ENCODE measurements at places on chromosomes 12 and 14. TPM values are rescaled to one million over a fixed set of nuclear protein-coding genes. Genes with fewer than 3 reads are reported as not detected.
A peak's percentile ranks its signal among the peaks of the same experiment; 100 is the strongest.

ARF3 gene
- 128 TPM for polyA plus RNA-seq

KLRD1 gene
- polyA plus RNA-seq = 0.37 TPM

DNA sequence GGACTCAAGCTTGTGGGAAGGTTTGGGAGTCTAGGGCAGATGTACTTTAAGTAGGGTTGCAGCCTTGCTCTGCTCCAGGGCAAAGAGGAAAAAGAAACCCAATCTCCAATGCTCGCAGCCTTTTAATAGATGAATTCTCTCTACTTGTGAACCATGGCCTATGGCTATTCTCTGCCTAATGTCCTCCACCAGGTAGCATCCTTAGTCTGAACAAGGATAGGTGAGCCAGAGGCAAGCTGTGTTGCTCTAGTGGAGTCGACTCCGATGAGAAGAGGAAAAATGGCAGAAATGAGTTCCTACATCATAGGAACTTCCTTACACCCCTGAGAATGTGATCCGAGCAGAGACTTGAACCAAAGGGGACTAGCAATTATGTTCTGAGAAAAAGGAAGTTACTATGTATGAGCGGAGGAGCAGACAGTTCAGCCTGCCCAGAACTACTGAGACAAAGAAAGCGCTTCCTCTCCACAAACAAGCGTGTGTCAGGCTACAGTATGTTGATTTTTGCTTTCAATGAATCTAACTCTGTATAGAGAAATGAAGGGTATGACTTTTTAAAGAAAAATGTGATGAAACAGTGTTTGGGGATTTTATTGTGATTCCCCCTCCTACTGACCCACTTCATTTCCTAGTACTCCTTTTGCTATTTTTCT is 153.6 kb upstream of the ARID2 start:
- DNase-seq = no peak

DNA sequence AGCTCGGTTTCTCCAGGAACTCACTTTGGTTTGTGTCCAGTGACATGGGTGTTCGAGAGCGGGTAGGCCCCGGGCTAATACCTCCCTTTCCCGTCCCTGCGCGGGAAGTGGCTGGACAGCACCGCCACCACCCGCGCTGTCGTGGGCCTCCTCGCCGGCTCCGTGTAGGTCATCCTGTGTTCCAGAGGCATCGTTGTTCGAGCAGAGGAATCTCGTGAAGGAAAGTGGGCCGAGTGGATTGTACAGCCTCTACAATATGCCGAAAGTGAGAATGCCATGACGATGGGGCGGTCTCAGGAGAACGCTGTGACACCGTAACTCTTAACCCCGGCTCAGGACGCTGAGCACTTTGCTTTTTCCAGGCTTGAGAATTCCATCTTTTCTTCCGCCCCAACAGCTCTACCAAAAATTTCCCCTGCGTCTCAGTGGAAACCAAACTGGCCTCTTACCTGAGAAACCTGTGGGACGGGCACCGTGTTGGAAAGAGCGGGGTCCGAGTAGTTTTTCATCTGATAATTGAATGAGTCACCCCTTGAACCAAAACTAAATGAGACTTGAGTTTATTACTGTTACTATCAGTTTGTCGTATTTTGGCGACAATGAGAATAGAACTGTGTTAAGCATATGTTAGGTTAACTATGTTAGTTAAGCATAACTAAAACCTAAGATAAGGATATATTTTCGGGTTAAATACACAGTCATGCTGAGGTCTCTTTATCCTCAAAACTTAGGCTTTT is 510 bp downstream of the EIF2S1 start:
- DNase-seq = no peak

GRCh38 chr14:59295951-59296350 is 107.5 kb downstream of the DAAM1 start:
- no peak for DNase-seq

- peak; percentile 48 for DNase-seq
Measured at GRCh38 chr12:1740161-1740948, 49.5 kb downstream of the ADIPOR2 start.

PPP1R36 gene
- polyA plus RNA-seq = 1.5 TPM

DNA sequence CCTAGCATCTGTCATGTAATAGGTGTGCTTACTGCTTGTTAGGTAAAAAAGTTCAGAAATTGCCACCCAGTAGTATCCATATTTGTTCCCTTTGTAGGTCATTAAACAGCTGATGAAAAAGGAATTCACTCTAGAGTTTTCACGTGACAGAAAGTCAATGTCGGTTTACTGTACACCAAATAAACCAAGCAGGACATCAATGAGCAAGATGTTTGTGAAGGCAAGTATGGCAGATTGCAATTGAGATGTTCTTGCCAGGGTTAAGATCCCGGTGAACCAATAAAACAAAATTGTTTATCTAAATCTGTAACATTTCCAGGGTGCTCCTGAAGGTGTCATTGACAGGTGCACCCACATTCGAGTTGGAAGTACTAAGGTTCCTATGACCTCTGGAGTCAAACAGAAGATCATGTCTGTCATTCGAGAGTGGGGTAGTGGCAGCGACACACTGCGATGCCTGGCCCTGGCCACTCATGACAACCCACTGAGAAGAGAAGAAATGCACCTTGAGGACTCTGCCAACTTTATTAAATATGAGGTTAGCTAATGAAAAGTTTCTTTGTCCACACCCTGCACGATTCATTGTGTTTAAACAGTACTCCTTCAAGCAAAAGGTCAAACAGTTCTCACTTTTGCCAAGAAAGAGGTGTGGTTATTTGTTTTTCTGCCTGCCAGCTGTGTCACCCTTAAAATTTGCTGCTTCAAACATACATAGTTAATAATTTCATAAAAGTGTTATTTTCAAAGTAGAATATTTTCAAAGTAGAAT is 58.3 kb downstream of the ATP2A2 start:
- DNase-seq = no peak

PCED1B gene
- polyA plus RNA-seq = 4.2 TPM

DNA sequence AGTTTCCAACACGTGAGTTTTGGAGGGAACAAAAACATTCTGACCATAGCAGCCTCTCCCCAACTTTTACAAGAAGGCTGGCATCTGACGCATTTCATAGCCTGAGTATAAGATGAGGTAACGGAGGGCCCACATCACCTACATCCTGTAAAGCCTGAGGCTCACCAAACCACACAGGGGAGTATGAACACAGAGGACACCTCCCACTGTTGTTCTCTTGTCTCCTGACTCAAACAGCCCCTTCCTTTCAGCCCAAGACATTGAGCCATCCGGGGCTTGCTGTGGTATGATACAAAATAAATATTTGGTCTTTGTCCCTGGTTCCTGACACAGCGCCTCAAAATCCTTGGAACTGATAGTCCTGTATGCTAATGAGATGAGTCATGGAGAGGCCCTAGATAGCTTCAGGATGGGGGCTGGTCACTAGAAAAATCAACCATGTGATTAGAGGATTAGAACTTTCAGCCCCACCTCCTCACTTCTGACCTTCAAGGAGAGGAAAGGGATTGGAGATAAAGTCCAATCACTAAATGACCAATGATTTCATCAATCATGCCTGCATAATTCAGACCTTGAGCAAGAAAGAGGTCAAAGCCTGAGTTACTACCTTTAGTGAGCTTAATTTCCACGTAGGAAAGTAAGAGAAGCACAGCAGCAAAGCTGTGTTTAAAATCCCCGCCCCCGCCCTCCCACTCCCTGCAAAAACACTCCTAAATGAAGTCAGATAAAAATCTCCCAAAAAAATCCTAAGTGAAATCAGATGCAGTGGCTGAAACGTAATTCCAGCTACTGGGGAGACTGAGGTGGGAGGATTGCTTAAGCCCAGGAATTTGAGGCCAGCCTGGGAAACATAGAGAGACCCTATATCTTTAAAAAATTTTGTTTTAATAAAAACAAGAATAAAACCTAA is 236.4 kb downstream of the PCNX1 start:
- DNase-seq = no peak

BCL11B gene
- polyA plus RNA-seq = 2.7 TPM

- no peak for DNase-seq
Measured at GRCh38 chr14:68020999-68021663, 201.6 kb downstream of the RAD51B start.

GRCh38 chr14:90842726-90843125 is 26.5 kb upstream of the TTC7B start:
- no peak for DNase-seq

GRCh38 chr12:95789126-95790032 is 1.2 kb downstream of the NTN4 start:
- DNase-seq = peak; percentile 30

PPP1R12A gene
- 112 TPM for polyA plus RNA-seq

DNA sequence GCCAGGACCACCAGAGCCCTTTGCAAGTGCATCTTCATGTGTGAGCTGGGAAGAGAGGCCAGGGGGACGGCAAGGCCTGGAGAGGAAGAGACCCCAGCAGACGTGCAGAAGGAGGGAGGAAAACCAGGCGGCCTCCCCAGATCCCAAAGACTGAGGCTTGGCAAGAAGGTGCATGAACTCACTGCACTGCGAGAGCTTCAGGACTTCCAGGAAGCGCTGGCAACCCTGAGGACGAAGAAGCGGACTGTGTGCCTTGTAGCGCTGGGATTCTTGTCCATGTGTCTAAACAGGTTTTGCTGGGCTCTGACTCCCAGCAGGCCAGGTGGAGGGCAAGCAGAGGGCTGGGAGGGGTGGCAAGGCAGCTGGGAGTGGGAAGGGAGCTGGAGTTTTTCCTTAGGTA is 939 bp downstream of the TGFB3 start:
- no peak for DNase-seq

MEG3 gene
- polyA plus RNA-seq = 218 TPM

DNA sequence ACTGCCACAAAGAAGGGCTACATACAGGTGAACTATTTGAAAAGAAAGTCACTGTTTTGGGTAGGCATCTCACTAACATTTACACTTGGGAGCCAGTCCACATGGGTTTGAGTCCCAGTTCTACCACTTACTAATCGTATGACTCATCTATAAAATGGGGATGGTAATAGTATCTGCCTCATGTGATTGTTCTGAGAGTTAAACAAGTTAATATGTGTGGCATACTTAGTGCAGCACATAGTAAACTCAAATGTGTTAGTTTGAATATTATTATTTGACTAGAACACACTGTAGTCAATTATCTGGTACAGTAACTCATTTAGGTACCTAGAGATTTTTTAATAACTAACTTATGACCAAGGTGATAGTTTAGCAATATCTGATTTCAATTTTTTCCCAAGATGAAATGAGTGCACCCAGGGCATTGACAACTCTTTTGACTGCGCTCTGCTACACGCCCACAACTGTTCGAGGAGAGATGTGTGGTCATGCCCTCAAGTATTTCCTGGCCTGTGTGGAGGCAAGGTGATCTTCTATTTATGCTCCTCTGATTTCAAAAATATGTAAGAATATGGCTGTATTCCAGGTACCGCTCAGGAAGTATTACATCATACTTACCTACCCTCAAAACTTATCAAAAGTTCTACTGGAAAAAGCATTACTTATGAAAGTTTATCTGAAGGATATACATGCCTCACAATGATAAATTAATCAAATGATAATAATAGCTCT is 210.6 kb upstream of the EGLN3 start:
- no peak for DNase-seq

DNA sequence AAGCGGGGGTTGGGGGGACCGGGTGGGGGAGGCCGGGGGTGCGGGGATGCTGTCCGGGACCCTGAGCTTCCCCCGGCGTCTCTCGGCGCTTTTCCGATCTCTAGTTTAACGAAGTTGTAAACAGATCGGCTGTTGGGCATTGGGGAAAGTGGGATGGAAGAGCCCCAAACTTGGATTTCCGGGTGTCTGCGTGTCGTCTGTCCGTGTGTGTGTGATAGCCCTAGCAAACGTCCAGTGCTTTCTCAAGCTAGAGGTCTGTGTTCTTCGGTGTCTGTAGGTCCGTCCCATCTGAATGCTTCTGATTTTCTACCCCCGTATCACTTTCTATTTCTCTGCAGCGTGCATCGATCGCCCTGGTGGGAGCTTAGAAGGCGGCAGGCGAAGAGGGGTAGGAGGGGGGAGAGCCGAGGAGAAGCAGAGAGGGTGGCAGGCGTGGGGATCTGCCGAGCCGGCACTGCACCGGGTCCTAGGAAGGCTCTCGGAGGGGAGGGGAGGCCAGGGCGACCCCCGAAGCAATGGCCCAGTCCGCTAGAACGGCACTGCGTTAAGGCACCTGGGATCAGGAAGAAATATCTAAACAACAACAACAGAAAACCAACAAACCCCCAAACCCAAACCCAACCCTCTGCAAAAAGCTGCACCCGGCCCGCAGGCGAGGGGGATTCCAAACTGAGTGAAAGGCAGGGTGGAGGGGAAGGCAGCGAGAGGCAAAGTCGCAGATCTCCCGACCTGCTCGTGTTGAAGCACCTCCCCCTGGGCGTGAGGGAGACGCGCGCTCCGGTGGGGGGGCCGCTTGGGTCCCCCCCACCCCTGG is 1.0 kb downstream of the KCNA1 start:
- DNase-seq = peak; percentile 1

TMEM132C gene
- 2.5 TPM for polyA plus RNA-seq

GARIN6 gene
- polyA plus RNA-seq = not detected

L2HGDH gene
- polyA plus RNA-seq = 12.6 TPM

GRCh38 chr12:93468008-93468371 is 676 bp downstream of the MRPL42 start:
- DNase-seq = no peak
